ENCODE measurements at places on chromosomes 12 and 14. TPM values are rescaled to one million over a fixed set of nuclear protein-coding genes. Genes with fewer than 3 reads are reported as not detected.
A peak's percentile ranks its signal among the peaks of the same experiment; 100 is the strongest.

Gene PPM1H
- 4.9 TPM for total RNA-seq

Gene ANKS1B
- 0.38 TPM for total RNA-seq

Gene CEBPE
- not detected for total RNA-seq

Gene AQP6
- total RNA-seq: not detected

Gene CLEC14A
- total RNA-seq: 414 TPM

Gene ZFC3H1
- total RNA-seq: 60.4 TPM

Gene OR10P1
- not detected for total RNA-seq

DNA sequence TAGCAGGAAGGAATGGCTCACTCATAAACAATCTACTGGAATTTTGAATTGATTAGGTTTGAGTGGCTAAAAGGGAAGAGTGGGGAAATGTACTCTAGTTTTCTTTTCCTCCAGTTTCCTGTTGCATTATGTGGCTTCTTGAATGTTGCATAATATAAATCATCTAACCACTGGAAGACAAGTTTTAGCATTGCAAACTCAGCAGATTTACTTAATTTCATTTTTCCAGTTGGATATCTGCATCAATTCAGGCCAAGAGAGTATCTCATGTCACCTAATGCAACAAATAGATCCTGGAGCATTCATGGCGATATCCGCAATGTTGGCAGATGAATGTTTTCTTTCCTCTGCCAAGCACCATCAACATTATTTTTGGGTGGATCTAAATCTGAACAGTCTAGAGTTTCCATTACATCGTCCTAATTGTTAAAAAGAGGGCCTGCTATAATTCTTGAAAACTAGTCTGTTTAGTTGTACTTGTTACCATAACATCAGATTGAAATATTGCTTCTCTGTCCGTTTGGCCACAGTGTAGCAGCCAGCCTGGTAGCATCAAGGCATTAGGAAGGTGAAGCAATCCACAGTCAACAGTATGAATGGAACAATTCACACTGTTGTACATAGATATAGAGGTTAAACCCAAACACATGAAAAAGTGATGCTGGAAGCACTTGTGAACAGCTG is 544.2 kb downstream of the ETNK1 start:
- DNase-seq: no peak

DNA sequence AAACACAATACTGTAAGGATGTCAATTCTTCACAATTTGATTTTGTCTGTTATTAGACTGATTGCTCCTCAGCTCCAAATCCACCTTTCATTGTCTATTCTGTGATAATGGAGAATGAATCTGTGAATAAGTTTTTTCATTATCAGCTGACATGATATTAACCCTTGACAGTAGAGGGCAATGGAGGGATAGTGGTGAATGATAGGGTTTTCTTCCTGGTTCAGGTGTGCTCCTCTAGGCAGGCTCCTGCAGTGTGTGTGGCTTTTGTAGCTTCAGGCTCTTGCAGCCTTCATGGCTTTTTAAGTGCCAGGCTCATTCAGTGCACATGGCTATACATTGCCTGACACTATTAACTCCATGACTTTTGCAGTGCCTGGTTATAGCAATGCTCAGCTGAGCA is 23.4 kb upstream of the ZNF641 start:
- no peak for DNase-seq

GRCh38 chr14:91834571-91834970 is 32.8 kb downstream of the TC2N start:
- no peak for DNase-seq

DNA sequence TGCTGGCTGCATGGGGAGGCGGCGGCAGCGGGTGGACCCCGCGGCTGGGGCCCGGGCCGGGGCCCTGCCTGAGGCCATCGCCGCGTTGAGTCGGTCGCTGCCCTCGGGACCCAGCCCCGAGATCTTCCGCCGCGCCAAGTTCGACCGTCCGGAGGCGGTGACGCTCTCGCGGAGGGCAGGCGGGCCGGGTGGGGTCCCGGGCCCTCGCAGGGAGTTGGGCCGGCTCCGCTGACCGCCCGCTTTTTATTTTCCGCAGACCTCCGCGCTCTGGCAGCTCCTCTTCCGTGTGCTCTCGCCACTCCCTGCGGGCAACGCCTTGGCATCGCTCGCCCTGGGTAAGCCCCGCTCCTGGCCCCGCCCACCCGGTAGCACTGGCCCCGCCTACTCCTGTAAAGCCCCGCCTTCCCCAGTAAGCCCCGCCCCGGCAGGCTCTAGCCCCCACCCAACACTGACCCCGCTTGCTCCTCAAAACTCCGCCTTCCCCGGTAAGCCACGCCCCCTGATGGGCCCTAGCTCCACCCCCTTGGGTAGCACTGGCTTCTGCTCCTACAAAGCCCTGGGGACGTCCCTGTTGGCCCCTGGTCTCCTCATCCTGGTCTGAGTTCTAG is 424 bp downstream of the TEDC1 start:
- peak; percentile 65 for DNase-seq

DNA sequence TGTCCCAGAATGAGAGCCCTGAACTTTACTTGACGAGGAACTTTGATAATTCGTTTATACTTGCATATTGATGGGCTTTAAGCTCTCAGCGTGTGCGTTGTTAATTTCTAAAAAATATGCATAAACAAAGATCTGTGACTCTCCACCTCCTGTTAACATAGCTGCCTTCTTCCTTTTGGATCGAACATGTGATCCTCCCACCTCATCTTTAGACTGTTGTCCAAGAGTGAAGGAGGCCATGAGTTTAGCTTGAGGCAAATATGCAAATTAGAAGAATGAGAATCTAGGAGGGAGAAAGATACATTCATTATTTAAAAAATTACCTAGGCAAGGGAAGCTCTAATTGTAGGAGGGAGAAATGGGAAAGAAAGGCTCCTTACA is 617 bp downstream of the TTC8 start:
- no peak for DNase-seq

- DNase-seq: no peak
These were observed 16.9 kb downstream of the TMEM117 start for GRCh38 chr12:43852744-43853143.

DNA sequence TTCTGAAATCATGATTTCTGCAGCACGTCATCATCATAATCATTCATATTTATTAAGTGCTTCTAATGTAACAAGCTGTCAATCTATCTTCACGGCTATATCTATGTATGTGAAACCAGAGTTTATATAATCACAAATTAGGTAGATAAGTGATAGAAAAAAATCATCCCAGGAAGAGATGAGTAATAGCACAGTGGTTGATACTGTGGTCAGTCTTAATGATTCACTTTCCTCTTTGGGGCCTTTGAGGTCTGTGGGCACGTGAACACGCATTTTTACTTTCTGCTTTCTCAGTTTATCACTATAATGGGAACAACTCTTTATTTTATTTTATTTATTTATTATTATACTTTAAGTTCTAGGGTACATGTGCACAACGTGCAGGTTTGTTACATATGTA is 265.9 kb upstream of the NOVA1 start:
- DNase-seq: peak; percentile 45

DNA sequence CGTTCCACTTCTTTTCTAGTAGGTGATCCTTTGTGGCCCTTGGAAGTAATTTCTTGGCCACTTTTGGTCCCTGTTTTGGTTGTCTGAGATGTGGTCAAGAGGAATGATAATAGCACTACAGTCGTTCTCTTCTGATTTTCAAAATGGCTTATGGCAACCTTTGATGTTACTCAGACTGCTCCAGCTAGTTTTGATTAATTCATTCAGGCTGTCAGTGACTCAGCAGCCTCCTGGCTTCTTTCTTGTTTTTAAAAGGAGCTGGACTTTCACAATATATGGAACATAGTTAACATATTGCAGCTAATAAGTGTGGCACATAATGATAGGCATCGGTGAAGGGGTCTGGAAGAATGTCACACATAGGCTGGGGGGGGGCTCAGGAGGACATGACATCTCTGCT is 47.3 kb downstream of the WDR20 start:
- DNase-seq: peak; percentile 45

DNA sequence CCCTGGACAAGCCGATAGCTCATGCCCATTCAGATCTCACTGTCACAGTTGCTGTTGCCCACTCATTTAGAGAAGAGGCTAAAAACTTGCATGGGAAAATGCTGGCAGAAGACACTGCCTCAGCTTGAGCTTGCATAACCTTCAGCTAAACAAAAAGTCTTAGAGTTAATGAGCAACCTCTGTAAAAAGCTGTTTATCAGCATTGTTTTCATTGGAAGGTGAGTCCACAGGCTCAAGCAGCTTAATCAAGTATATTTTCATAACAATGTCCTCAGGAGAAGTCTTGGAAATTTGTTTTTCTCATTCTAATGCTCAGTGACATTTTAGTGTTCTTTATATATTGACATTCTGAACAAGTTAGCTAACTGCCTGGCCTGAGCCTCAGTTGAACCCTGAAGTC is 872.9 kb downstream of the TMTC2 start:
- no peak for DNase-seq

- DNase-seq: peak; percentile 59
These were observed 4.4 kb downstream of the CFL2 start for GRCh38 chr14:34710006-34710405.

Data from endothelial cell of umbilical vein (primary cell).